ENCODE measurements at places on chromosomes 5 and 9.

DNA sequence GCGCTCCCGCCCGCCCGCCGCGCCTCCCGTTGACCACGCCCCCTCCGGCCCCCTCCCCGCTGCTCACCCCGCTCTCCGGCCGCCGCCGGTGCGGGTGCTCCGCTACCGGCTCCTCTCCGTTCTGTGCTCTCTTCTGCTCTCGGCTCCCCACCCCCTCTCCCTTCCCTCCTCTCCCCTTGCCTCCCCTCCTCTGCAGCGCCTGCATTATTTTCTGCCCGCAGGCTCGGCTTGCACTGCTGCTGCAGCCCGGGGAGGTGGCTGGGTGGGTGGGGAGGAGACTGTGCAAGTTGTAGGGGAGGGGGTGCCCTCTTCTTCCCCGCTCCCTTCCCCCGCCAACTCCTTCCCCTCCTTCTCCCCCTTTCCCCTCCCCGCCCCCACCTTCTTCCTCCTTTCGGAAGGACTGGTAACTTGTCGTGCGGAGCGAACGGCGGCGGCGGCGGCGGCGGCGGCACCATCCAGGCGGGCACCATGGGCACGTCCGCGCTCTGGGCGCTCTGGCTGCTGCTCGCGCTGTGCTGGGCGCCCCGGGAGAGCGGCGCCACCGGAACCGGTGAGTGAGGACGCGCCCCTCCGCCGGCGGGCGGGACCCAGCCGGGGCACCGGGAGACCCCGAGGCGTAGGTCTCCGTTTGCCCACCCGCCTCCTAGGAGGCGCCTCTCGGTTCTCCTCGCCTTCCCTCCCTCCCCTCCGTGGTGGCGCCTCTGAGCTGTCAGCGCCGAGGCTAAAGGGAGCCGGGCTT is at the start of gene VLDLR:
Gene VLDLR, plus strand, starts transcription at position 66 of the 739 bp plus-strand sequence. Its CDS starts 403 bp downstream, at position 469.
- peak; percentile 29 for DNase-seq

DNA sequence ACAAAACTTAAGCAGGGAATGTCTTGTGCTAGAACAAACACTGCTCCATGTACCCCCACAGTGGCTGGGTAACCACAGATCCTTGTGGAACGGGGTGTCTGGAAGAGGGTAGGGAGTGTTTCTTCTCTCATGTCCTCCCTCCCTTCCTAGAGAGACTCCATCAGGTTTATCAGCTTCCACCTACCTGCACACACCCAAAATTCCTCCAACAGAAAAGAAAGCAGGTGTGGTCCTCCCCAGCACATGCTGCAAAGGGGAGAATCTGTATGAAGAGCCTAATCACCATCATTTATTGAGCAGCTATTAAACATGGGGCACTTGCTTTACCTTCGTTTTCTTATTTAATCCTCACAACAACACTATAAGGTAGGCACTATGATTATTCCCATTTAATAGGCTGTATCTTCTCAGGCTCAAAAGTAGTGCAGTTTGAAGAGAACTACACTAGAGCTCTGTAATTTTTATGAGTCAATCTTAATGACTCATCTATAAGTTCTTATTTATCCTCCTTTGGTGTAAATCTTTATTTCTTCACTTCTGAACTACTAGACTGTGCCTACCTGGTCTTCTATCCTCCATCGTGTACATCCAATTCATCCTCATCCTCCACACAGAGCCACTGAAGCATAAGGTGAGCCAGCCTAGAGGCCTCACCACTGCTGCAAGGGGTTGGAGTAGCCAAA is 31.6 kb downstream of the C9orf40 start:
- DNase-seq = no peak

GRCh38 chr9:116435706-116436105 is 251.4 kb upstream of the TRIM32 start:
- no peak for DNase-seq

- peak; percentile 36 for DNase-seq
Observed at GRCh38 chr9:21812946-21813568, 10.6 kb downstream of the MTAP start.

GRCh38 chr5:53373451-53374158 is 106.8 kb upstream of the FST start:
- DNase-seq = no peak

DNA sequence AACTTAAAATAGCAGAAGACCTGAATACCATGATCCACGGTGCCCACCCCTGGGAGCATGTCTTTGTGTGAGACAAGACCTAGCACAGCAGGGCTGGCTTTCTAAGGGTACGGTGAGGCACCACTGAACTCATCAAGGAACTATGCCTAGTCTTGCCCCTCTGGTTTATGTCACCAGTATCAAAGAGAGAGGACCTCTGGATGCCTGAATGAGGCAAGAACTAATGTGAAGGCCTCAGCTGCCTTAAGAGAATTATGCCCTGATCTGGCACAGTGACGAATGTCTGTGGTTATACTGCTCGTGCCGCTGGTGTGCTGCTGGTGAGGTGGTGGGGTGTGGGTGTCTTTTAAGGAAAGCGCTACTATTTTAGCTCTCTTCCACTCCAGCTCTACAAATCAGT is 23.0 kb downstream of the NREP start:
- DNase-seq = no peak

DNA sequence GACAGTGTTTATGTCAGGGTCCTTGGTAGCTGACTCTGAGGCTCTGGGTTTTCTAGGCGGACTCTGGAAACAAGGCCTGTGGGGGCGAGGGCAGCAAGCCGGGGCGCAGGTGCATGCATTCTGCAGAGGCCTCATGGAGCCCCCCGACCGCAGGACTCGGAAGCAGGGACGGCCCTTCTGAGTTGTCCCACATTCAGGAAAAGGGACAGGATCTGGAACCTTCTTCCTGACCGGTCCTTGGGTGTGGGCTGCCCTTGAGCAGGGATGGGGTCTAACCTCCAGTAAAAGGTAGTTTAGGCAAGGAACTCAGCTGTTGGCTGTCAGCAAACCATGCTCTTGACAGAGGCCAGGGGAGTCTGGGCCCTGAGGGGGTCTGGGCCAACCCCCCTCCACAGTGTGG is 7.4 kb upstream of the COL5A1 start:
- DNase-seq = no peak

DNA sequence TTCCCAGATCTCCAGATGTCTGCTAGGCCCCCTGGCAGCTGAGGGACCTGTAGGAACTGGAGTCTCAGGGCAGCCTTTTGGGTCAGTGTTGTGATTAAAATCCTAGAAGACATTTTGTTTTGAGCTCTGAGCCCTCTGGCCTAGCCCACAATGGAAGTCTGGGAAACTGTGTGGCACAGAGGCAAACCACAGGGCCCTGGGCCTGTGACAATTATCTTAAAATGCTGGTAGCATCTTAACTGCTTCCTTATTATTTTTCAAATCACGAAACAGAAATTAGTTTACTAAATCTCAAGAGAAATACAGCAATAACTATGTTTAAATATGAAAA is 125.5 kb downstream of the STARD4 start:
- DNase-seq = no peak

DNA sequence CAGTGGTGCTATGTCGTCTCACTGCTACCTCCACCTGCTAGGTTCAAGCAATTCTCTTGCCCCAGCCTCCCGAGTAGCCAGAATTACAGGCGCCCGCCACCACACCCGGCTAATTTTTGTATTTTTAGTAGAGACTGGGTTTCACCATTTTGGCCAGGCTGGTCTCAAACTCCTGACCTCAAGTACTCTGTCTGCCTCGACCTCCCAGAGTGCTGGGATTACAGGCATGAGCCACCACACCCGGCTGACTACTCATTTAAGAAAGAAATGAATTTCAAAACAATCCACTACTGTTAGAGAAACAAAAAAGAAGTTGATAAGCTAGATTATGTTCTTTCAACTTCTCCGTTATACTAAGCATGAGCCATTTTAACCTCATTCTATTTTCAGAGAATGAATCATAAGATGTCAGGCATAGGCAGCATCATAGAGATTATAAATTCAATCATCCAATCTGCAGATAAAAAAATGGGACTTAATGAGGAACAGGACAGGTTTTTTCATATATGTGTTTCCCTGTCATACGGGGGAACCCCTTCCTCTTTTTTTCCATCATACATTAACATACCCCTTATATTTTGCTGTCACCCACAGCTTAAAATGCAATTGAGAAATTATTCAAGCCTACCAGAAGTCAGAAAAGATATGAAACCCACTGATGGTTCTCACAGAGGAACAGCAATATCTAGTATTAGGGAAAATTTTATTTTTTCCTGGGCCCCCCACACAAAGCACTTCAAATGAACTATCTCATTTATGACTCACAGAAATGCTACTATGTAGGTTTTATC is 26.5 kb upstream of the ADRB2 start:
- no peak for DNase-seq

- no peak for DNase-seq
Observed at GRCh38 chr9:6905850-6906375, 148.1 kb downstream of the KDM4C start.

DNA sequence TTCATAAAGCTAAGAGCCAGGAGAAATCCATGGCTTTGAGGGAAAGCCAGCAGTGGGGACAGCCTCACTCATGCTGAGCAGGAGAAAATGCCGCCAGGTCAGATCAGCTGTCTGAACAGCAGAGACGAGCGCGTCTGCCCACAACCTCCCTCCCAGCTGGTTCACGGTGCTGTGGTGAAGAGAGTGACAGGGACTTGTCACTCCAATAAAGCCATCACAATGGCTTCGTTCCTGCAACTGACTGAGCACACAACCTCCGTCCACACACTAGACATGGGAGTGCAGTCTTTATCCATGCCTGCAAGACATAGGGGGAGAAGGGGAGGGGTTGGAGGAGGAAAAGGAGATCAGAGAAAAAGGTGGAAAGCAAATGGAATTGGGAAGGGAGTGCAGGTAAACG is 206.9 kb downstream of the GABBR2 start:
- DNase-seq = no peak

DNA sequence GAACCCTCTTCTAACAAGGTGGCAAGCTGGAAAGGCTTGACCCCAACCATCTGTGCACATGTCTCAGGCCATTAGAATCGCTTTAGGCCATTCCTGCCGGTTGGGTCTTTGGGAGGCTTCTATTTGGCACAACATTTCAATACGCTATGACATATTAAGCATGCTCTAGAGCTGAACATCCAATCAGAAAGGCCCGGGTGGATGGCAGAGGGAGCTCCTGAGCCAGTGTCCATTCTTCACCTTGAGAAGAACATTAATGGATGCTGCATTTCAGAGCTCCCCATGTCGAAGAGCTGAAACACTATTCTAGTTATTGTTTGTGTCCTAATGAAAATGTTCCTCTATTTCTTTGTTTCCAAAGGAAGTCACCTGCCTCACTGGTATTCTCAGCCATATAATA is 12.8 kb downstream of the SPATA9 start:
- no peak for DNase-seq

DNA sequence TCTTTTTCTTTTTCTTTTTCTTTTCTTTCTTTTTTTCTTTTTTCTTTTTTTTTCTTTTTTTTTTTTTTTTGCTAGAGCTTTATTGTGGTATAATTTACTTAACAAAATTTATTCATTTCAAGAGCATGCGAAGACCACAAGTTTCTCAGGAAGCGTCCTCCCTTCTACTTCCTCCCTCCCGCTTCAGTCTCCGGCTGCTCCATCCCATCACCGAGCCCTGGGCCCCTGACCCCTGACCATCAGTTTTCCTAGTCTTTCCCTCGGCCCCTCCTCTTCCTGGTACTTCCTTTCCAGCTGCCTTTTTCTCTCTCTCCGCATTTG is 34.7 kb downstream of the C9orf152 start:
- DNase-seq = no peak

DNA sequence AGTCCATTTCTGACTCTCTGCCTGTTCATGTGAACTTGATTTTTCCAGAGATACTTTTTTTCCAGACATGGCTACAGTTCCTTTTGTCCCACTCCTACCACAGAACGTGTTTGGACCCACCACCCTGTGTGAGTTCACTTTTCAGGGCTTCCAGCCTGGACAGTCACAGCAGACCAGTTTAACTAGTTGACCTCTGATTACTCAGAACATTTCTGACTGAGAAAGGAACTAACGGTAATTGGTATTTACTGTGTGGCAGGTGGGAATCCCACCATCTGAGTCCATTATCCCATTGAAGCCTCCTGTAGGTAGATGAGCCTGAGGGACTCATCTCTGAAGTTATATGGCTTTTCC is 210.1 kb downstream of the GOLPH3 start:
- DNase-seq = no peak

DNA sequence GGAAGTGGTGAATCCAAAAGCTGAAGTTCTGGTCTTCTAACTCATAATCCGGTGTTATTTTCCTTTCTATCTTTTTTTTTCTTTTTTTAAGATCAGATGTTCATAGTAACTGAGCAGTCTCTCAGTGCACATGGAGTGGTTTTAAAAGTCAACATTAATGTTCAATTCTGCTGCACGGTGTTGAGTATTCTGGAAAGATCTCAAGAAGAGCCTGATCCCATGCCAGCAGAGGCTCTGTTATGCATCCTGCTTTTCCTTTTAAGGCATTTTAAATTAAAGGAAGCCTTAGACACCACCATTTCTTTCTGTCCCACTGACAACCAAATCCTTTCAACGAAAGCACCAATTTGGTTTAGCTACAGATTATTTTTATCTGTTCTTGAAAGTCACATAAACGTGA is 33.4 kb downstream of the SEMA5A start:
- no peak for DNase-seq

DNA sequence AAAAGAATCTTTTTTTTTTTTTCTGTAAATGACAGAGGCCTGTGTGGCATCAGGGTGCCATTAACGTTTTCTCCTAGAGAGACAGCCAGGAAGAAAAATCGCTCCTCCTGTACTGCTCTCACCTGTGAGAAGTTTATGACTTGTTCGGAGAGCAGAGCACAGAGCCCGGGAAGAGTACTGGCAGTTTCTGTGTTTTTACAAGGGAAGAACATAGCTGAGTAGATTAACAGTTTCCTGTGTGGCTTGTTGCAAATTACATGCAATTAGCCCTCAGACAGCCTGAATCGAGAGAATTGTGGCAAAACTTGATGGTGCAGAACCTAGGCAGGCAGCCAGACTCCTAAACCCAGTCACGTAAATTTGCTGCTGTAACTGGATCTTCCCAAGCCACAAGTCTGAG is 32.1 kb downstream of the PRKACG start:
- no peak for DNase-seq

DNA sequence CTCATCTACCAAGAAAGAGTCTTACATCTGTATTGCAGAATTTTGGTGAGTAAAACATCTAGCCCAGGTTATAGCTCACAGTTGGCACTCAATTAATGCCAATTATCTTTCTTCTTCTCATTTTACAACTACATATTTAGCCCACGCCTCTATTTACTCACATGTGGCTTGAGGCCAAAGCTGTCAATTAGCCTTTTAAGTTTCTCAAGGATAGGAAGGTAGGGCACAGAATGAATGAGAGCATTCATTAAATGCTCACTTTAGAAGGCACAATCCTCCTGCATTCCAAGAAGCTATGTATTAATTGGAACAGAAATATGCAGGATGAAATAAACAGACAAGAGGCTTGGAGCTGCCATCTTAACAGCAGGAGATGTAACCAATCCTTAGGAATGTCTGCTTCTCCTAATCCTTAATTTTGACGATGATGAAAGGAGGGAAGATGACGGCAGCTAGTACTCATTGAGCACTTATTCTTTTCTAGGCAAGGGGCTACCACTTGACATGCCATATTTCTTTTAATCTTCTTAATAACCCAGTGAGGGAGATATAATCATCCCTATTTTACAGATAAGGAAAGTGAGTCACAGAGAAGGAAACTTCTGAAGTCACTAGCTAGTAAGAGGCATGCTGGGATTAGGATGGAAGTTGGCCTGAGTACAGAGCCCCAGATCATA is 30.8 kb upstream of the PANK3 start:
- no peak for DNase-seq

Data from stimulated activated CD4-positive, alpha-beta T cell treated with anti-CD3 and anti-CD28 coated beads, Interleukin-12 subunit alpha, Interleukin-12 subunit beta, amount 100 ng/mL, for 48 hours (primary cell).